ENCODE measurements at places on chromosomes 2 and 18.

- no peak for DNase-seq
These were observed 6.0 kb upstream of the GPR55 start for GRCh38 chr2:230930928-230931555.

DNA sequence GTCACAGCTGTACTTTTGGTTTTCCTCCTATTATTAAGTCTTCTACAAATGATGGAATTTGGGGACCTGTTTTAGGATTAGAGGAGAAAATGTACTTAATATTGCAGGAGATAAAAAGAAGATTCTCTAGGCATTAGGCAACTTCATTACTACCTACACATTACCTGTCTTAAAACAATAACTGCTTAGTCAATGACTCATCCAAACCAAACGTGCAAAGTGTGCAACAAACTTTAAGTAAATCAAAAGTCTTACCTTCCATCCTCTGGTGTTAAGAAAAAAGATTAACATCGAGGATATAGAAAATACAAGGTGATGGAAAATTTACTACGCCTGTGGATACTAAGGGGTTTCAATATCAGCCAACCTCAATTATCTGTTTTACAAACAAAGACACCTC lies 285.3 kb upstream of the KYNU start:
- DNase-seq, result no peak

DNA sequence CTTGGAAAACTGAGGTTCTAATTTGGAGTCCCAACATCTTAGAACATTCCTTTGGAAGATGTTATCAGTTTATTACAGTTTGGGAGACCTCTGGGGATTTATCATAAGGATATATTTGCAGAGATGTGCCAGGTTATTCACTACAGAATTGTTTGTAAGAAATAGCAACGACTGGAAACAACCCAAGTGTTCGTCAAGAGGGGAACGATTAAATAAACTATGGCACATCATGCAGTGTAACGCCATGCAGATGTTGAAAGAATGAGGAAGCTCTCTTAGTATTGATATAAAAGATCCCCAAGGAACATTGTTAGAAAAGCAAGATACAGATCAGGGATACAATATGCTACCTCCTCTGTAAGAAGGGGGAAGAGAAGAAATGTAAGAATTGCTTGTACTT lies 210.6 kb downstream of the TMEM247 start:
- no peak for DNase-seq

DNA sequence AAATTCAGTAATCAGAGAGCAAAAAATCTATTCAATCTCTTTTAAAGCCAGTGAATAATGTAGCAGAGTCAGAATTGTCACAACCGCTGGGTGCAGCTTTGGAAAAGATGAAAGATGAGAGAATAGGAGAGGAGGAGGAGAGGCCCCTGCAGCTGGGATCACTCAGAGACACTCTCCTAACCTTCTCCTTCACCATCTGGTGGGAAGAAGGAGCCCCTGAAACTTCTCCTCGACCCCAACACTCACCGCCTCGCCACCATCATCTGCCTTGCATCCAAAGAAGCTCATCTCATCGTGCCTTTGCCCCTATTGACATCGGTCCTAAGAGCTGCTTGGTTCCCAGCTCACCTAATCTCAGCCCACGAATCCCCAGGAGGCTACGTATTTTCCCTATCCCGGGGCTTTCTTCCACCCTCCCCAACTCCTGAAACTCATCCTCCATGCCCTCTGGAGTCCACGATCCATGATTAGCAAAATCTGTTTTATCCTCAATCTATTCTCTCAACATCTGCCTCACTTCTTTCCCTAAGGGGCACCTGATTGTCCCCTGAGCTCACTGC lies 58.5 kb downstream of the PKDCC start:
- no peak for DNase-seq

DNA sequence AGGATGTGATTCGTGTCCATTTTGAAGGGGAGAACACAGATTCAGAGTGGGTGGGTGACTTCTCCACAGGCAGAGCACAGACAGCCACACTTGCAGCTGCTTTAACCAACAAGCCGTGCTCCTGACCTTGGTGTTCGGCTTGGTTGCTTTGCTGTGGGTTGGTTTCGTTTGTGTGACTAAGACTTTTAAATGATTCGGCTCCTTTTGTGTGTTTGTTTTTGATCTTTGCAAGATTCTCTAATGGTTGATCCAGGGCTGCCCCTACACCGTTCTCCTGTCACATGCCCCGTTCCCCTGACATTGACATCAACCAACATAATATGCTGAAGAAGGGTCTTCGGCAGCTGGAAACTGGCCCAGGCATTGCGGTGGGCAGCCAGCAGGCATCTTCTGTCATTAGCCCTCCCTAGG lies 95.9 kb upstream of the MBOAT2 start:
- no peak for DNase-seq

DNA sequence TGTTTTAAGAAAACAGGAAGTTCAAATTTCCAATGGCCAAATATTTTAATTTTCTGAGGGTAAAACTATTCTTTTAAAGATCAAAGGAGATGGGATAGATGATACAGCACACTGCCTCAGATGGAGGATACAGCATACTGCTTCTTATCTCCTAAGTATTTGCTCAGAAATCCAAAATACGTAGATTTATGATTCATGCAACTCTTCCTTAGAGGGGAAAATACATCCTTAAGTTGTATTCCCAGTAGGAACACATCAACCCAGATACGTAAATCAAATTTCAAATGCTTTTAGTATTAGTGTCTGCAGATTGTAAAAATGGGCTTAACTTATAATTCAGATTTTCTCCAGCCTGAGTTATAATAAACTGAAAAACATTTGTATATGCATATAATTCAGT lies 235.2 kb downstream of the ZNF385B start:
- no peak for DNase-seq

GRCh38 chr2:224343226-224343625 lies 58.7 kb downstream of the FAM124B start:
- DNase-seq, result no peak

DNA sequence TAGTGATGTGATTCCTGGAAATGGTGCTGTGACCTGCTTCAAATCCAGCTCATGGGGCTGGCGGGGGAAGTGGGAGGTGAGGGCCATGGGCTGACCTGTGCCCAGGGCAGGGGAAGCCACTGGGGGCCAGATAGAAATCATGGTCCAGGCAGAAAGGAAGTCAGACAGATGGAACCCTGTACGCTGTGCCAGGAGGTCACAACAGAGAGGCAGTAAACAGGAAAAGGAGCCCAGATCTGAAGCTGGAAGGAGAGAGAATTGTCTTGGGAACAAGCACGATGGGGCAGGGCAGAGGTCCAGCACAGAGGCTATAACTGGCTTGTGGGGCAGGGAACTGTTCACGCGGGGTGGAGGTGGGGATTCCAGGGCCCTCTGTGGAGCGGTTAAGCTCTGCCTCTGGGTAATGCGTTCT lies 76.0 kb downstream of the RNF144A start:
- DNase-seq, result no peak
